ENCODE measurements at places on chromosomes 1 and 21.

- DNase-seq = no peak
These were observed 59.6 kb downstream of the HUNK start for GRCh38 chr21:31932470-31932764.

DNA sequence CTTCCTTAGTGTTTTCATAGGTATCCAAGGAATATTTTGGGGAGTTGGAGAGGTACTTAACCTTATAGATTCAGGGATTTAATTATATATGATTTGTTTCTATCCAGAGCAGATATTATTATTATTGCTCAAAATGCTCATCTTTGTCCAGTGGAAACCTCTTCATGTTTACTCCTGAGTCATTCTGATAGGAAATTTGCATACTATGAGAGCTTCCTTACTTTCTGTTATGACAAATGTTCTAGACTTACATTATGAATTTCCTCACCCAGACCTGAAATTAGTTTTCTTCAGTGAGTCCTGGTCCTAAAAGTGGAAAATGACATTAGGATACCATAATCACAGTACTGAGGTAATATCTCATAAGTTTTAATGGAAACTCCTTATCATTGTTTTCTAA, 57.5 kb upstream of the PLPPR5 start:
- DNase-seq = no peak

DNA sequence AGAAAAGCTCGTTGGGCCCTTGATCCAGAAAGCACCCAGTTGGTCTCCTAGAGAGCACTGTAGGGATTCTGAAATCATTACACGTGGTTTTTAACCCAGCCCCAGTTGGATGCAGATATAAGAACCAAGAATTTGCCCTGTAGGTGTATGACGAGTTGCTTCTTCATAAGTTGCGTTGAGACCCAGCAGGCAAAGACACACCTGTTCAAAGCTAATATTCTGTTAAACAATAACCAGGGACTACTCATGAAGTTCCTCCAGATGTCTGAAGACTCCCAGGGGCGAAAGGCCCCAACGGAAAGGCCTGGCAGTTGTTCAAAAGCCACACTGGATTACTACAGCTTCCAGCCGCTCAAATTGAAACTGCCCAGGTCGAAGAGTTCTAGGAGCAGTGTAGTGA, 88.6 kb upstream of the HNRNPU start:
- DNase-seq = no peak

DNA sequence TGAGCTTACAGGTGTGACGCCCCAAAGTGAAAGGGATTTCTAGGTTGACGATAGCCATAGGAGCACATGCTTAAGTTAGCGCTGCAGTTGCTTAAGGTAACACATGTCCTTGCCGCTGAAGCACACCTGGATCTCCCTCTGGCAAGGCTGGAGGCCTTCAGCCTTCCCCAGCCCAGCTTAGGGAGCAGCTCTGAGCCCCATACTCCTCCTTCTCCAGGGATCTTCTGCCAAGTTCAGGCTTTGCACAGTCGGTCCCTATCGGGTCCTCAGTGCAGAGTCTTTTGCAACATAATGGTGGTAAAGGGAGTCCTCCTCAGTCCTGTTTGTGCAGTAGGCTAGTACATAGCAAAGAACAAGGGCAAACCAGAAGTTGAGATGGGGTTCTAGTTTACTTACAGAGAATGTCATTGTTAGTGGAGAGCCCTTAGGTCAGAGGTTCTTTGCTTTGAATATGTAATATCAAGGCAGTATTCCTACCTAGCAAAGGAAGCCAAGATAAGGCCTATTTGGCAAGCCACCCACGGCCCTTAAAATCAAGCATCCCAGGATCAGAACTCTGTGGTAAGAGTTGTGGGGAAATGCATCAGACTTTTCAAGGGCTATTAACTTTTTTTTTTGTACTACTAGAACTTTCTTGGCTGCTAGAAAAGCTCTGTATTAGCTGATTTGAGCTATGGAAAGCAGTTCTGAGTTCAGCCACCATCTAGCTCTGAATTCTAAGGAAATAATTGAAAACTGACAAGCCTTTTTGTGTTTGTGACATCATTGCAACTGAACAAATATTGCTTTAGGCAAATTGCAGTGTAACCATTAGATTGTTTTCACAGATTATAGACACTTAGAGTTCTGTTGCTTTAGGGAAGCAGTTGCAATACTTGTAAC, 1.4 kb downstream of the EVA1C start:
- no peak for DNase-seq

- no peak for DNase-seq
These were observed 176.2 kb downstream of the PCP4 start for GRCh38 chr21:40043423-40043822.

DNA sequence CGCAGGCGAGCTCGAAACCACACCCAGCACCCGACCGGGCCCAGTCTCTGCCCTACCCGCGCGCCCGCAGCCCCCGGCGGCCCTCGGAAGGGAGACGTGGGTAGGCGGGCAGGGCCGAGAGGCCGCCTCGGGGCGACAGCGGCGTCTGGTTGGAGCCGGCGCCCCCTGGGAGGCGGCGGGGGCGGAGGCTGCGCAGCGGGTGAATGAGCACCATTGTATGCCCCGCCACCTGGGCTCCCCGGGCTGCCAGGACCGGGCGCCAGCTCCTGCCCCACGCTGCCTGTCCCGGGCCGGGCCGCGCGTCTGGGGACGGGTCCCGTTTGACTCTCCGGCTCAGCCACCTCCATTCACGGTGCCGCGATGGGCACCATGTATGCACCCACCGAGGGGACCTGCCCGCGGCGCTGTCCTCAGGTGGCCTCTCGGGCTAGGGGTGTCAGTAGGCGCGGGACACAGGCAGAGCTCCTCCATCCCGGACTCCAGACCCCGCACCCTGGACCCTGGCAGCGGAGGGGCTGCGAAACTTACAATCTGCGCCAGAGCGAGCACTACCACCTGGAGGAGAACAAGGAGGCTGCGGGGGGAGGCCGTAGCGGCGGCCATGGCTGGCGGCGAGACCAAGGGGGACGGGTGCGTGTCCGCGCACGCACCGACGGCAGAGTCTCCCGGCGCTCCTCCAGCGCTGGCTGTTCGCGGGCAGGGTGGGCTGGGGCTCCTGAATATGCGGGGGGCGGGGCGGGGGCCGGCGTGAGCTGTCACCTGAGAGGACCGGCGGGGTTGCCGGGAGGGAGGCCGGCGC, at the start of gene COL9A2:
TSS of gene COL9A2 (minus strand) at position 692 of the 799 bp plus-strand sequence. CDS start at position 603, 89 bp downstream.
- DNase-seq = no peak

- no peak for DNase-seq
These were observed 40.0 kb downstream of the RCAN1 start for GRCh38 chr21:34574601-34575529.

DNA sequence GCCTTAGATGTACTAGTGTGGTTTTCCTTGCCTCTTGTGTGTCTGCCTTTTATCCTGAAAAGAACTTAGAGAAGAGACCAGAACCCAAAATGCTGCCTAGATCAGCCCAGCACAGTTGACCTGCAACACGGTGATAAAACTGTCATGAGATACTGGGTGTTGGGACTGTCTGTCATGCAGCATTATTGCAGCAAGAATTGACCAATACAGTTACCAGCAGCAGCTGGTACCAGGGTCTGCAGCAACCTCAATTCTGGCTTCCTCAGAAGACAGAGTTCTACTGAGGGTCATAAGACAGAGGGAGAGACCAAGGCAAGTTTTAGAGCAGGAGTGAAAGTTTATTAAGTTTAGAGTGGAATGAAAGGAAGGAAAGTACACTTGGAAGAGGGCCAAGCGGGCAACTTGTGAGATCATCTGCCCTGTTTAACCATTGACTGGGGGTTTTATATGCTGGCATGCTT, 182.0 kb downstream of the DYRK1A start:
- DNase-seq = no peak

DNA sequence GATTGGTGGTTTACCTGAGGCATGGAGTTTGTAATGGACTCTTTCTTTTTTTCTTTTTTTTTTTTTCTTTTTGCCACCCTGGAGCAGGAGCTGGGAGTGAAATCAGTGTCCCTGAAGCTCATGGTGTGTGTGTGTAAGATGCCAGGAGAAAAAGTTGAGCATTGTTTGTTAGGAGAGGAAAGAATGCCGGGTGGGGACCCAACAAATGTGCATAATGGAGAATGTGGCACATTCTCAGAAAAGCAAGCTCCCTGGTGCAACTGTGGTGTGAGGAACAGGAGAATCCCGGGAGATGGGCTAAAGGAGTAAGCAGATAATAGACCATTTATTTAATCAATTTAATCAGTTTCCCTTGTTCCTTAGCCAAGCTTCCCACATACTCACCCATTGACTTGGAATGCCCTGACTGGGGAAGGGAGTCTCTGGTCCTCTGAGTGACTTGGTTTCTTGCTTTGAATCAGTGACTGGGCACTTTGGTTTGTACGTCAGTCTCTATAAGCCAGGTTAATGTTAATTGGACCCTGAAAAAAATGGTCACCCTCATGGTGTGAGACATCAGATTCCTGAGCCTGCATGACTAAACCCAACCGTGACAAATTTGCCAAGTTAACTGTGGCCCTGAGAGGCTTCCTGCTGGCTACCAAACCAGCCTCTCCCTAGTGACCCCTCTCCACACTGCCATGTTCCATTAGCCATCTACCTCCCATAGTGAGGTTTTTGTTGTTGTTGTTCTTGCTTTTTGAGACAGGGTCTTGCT, 43.9 kb upstream of the ITPKB start:
- no peak for DNase-seq

DNA sequence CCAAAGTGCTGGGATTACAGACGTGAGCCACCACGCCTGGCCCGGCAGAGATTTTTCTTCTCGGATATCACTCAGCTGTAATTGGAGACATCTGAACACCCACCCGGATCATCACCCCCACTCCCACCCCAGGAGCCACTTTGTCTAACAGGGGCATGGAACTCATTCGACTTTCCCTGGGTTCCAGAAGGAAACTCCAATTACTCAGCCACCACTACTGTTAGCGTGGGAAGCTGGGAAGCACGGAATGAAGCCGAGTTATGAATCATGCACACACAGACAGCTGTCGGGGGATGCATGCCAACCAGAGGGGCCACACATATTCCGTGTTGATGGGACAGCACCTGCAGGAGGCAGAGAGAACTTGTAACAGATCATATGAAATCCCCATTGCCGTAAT, 85.2 kb downstream of the HLCS start:
- DNase-seq = no peak

- no peak for DNase-seq
These were observed 2.4 kb upstream of the IKBKE start for GRCh38 chr1:206467915-206468314.

- DNase-seq = no peak
These were observed 178.1 kb upstream of the NFIA start for GRCh38 chr1:60904099-60904851.

- DNase-seq = no peak
These were observed 385.8 kb downstream of the NTNG1 start for GRCh38 chr1:107526524-107527198.

- DNase-seq = no peak
These were observed 57.0 kb downstream of the WARS2 start for GRCh38 chr1:119083479-119083878.

Measured in cortex of kidney (tissue), 1 donor.